Occipital lobe (tissue), 3 donors: ENCODE measurements at places on chromosomes 2 and 18. TPM values are rescaled to one million over a fixed set of nuclear protein-coding genes. Genes with fewer than 3 reads are reported as not detected.

DNA sequence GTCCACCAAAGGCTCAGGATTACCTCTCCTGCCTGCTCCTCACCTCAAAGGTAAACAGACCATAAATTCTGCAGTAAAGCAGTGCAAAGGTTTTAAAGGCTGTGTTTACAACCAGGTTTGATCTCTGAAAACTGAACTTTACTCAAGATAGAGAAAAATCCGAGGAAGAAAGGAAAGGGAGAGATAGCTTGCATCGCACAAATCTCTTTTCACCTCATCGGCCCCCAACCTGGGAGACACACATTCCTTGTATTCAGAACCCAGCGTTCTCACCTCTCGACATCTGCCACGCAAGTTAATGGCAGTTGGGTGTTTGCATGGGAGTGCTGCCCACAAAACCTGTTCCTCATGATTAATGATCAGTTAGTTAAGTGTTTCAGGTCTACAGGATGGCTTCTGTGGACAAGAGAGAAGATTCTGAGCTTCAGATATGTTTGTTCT, 72.6 kb downstream of the GATA6 start:
- no peak for DNase-seq

- no peak for DNase-seq
Observed at GRCh38 chr2:212147921-212148513, 390.6 kb downstream of the ERBB4 start.

- DNase-seq = no peak
Observed at GRCh38 chr2:3601561-3602271, 6.8 kb downstream of the COLEC11 start.

DNA sequence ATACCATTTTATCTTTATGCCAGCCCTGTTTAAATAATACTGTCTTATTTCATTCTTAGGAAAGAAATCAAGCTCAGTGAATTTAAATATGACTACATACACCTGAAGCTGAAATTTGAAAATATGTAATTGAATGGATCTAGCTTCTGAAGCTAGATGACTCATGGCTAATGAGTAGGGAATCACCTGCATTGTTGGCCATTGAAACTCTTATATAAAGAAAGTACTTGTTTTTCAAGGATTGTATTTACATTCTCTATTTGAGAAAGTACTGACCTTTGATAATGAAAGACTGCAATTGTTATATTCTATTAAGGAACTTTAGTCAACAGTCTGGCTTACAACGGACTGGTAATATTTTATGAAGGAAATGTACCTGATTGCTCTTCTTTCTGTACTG, 346.7 kb upstream of the LRATD1 start:
- DNase-seq = no peak

- no peak for DNase-seq
Observed at GRCh38 chr18:45063246-45064038, 382.8 kb downstream of the SETBP1 start.

DNA sequence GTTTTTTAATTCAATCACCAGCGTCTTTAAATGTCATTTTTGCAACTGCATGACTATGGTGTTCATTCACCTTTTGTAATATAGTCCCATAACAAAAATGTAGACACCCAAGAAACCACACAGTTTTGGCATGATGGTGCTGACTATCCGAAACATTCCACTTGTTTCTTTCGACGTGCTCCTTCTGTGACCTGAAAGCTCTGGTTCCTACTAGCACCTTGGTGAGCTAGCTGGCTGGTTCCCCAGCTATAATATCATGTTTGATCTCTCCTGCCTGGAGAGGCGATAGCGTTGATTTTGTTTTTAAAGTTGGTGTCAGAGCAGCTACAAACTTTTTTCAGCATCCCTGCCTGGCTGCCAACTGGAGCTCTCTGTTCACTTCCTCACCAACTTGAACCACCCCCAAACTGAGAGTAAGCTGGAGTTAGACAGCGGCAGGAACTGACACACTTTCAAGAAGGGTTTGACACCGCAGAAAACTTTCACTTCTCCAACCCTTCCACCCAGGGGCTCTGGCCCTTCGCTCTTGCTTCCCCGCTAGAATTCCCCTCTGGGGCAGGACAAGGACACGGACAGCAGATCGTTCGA, 1.1 kb downstream of the ATAD2B start:
- DNase-seq = peak; percentile 55

GRCh38 chr18:58227361-58227930, 183.4 kb downstream of the NEDD4L start:
- DNase-seq = no peak

GRCh38 chr18:76414936-76415621, 80.0 kb downstream of the ZNF516 start:
- DNase-seq = no peak

GRCh38 chr2:60483401-60483800, 70.1 kb downstream of the BCL11A start:
- DNase-seq = no peak

GRCh38 chr2:161039071-161039470, 121.2 kb upstream of the TANK start:
- no peak for DNase-seq

Gene ABCG8
- total RNA-seq = 0.31 TPM
